ENCODE measurements at places on chromosomes 1 and 21. TPM values are rescaled to one million over a fixed set of nuclear protein-coding genes. Genes with fewer than 3 reads are reported as not detected.

DNA sequence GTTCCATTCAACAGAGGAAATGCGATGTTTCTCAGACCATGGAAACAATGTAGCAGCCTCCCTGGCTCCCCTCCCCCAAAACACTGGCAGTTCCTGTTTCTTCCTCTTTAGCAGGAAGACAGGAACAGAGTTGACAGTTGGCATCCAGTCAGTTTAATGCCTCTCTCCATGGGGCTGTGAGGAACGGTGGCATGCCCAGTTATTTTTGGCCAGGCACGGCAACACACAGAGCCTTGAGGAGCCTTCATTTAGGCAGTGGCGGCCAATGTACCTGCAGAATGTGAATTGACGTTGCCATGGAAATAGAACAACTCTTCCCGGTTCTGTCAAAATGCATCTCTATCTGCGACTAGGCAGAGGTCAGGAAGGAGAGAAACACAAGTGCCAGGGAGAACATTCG is 330.6 kb downstream of the DSCAM start:
- DNase-seq, result no peak

DNA sequence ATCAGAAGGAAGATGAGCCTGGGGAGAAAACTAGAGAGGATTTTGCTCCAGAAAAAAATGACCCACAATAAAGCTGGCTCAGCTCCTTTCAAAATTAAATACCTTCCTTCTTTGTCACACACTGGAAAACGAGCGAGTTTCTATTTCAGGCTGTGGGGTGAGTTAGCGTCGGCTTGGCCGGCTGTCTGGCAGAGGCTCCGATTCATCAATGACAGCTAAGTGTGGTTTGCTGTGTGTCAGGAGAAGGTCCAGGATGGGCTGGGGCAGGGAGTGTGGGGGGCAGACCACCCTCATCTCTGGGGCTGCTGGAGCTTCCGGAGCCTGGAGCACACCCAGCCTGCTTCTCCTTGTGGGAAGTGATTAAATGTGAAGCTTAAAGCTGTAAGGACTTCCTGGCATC is 120.2 kb downstream of the ETS2 start:
- DNase-seq, result no peak

- no peak for DNase-seq
Observed at GRCh38 chr1:14017531-14017961, 317.6 kb downstream of the PRDM2 start.

ZBTB37 gene
- total RNA-seq, result 12.6 TPM

DNA sequence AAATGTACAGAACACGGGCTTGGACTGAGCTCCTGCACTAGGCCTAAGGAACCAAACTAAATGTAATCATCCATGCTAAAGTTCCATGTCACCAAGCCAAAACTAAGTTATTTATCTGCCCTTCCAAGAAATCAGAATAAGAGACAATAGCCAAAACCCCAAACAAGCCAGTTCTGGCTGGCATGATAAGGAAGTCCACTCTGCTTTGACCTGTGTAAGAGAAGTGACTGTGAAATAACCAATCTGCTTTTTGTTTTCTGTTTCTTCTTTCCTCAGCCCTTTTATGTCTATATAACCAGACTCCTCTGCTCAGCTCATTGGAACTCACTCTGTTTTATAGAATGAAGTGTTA is 15.1 kb downstream of the PLPPR5 start:
- no peak for DNase-seq

C1orf94 gene
- not detected for total RNA-seq

TNNT2 gene
- total RNA-seq, result not detected

- DNase-seq, result no peak
Observed at GRCh38 chr1:154550657-154551056, 7.8 kb downstream of the UBE2Q1 start.

DNA sequence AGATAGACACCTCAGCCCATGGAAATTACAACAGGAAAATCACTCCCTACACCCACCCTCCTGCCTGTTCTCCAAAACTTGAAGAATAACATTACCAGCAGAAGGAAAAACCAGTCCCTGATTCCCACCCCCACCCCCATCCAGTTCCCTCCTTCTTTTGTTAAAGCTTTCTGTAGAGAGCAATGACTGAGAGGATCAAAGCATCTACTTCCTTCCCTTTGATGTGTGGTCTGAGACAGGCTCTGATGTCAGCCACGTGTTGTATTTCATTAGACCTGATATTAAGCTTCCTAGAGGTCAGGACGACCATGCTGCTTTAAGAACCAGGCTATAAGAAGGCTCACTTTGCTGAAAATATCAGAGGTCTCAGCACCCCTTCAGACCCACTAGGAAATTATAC is 73.9 kb upstream of the HAO2 start:
- DNase-seq, result no peak

DNA sequence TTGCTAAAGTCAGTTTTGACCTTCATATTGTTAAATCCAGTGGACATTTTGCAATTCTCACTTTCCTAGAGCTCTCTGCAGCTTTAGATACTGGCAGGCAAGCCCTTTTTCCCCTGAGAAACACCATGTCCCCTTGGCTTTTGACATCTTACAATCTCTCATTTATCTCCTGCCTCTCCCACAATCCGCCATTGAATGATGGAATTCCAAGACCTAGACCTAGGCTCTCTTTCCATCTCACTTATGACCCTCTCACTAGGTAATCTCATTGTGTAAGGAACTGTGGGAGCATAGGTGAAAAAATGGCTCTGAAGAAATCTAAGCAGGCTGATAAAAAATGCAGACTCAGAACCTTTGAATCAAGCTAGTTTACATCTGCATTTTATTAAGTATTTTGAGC is 2.0 kb downstream of the KYAT3 start:
- no peak for DNase-seq

GPR61 gene
- 0.30 TPM for total RNA-seq

TRIM67 gene
- 0.07 TPM for total RNA-seq
